ENCODE measurements at places on chromosomes 13 and 19.

DNA sequence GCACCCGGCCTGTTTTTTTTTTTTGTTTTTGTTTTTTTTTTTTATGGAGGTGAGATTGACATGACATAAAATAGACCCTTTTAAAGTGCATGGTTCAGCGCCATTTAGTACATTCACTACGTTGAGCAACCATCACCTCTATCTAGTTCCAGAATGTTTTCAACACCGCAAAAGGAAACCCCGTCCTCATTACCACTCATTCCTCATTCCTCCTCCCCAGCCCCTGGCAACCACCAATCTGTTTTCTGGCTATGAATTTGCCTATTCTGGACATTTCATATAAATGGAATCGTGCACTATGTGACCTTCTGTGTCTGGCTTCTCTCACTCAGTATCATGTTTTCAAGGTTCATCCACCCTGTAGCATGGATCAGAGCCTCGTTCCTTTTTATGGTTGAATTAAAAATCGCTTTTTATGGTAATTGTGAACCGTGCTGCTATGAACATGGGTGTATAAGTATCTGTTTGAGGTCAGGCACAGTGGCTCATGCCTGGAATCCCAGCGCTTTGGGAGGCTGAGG, 9.9 kb upstream of the ADGRE5 start:
- no peak for DNase-seq

DNA sequence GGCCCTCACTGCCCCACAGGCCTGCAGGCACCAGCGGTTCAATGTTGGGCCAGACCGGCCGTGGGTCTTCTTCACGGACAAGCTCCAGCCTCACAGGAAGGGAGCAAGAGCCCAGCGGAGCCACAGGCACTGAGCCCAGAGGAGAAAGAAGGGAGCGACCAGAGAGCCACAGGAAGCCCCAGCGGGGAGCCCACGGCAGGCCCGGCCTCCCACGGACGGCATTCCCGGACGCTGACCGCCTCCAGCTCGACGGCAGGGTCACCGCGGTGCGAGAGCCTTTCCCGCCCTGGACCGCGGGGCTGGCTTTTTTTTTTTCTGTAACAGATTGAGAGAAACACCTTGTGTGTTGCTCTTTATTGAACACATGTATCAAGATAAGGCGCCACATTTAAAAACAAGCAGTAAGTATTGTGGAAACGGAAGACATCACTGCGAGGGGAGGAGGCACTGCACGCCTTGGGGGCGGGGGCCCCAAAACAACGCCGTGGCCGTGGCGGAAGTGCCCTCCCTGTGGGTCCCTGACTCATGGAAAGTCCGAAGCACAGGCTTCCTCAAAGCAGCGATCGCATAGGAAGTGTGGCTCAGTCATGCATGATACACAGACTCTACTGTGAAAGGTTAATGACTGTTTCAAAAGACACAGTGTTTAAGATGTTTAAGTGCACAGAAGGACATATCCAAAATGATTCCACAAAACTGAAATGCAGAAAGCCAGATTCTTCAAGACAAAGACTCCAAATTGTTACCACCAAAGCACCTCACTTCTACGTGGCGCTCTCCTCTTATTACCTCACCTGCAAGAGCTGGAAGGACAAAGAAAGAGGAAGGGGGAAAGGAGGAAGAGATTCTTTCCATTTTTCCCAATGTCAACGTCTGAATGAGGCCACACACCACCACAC, 3.5 kb downstream of the RASA3 start:
- no peak for DNase-seq

DNA sequence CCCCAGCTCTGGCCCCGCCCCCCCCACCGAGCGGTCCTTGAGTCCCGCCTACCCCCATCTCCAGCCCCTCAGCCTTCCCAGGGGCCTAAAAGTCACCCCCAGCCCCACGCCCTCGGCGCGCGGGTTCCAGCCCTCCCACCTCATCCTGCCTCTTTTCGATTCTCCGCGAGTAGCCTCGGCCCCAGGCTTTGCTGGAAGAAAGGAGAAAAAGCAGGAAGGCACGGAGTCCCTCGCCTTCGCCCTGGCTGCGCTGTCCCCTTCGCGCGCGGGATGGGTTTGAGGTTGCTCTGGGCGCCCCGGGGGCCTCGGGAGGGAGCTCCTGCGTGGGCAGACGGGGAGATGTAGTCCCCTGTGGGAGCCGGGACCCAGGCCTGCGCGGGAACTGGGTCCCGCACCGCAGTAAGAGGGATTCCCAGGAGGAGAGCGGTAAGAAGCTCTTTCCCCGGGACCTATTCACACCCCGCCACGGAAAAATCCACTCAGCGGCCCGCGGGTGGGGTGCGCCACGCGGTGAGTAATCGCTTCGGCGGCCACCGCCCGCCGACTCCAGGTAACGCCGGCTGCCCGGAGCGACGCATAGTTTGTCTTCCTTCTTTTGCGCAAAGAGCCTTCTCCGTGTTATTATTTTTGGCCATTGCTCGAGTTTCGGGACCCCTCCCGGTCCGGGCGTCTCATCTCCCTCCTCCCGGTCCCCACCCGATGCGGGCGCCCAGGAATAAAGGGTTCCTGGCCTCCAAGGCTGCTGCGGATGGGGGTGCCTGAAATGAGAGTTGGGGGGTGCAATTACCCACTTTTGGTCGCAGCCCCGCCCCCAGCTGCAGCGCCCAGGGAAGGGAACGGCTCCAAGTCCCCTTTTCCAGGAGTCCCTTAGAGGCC, 865 bp upstream of the CRLF1 start:
- no peak for DNase-seq

DNA sequence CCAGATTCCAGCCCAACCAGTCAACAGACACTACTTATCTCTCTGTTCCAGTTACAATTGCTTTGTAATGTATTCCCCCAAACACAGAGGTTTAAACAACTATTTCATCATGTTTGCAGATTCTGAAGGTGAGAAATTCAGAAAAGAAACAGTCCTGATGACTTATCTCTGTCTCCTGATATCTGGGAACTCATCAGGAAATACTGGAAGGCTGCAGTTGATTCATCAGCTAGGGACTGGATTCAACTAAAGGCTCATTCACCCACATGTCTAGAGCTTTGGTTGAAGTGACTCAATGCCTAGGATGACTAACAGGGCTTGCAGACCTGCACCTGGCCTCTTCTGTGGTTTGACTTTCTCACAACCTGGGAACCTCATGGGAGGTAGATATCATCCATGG, 56.6 kb upstream of the GPC6 start:
- DNase-seq = no peak

- no peak for DNase-seq
These were observed 21.6 kb downstream of the SLC25A30 start for GRCh38 chr13:45396533-45397095.

DNA sequence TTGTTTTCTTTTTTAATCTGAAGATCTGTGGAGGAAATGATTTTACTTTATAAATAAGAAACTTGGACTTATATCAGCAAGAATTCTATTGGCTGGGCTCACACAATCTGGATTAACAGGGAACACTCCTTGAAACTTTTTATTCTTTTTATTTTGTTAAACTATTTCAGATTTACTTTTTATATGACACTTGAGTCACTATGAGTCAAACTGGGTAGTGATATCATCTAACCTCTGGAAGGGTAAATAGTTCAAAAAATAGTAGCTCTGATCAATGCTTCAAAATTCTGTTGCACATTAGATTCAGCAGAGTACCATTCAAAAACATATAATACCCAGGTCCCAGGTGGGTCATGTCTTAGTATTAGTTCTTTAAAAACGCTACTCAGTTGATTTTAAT, 55.1 kb upstream of the NBEA start:
- no peak for DNase-seq

- DNase-seq = no peak
These were observed 3.7 kb downstream of the GGACT start for GRCh38 chr13:100584896-100585295.

GRCh38 chr13:112947796-112948195, 21.2 kb upstream of the MCF2L start:
- DNase-seq = no peak

DNA sequence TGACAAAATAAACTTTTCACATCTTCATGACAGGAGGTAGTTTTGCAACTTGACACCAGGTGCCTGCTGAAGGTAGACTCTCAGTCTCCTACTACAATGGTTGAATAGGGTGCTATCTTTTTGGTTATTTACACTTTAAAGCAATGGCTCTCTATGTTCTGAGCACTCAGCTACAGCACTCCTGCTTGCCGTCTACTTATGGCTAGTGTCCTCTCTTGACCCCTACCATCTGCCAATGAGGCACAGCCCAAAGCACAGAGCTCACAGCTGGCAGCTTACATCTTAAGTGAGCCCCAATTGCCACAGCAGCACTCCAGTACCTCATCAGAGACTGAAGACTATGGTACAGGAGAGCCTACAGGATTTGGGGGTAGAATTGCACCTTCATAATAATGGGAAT, 11.4 kb downstream of the ZNF708 start:
- no peak for DNase-seq

- DNase-seq = no peak
These were observed 24.0 kb downstream of the USP12 start for GRCh38 chr13:27147530-27148170.

DNA sequence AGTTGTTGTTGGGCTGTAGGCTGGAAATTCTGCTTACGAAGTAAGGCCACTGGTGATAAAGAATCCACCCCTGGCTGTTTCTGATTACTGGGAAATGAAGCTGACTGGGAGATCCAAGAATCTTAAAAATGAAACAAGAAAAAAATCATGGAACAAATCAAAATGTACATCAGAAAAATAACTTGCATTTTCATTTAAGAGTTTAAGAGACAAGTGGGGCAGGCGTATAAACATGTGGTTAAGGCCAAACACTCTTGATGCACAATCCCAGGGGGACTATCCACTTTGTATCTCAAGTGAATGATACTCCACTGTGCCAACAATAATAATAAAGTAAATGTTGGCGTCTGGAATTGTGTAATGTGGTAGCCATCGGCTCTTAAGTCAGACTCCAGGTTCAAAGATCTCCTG, 24.6 kb downstream of the ZMYM5 start:
- DNase-seq = no peak

DNA sequence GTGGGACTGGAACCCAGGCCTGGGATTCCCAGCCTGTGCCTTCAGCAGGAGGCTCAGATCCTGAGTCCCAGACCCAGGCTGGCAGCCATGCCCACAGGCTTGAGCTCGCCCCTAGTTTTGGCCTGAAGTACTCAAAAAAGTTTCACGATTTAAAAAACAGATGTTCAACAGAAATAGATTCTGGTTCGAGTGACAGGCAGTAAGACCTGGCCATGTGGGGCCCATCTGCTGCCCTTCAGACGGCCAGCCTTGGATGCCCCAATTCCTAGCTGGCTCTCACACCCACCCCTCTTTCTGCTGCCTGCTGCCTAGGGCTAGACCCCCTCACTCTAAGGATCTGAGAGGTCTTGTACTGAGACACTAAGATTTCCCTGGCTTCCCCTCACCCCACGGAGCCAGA, 2.8 kb upstream of the DMPK start:
- DNase-seq = no peak

DNA sequence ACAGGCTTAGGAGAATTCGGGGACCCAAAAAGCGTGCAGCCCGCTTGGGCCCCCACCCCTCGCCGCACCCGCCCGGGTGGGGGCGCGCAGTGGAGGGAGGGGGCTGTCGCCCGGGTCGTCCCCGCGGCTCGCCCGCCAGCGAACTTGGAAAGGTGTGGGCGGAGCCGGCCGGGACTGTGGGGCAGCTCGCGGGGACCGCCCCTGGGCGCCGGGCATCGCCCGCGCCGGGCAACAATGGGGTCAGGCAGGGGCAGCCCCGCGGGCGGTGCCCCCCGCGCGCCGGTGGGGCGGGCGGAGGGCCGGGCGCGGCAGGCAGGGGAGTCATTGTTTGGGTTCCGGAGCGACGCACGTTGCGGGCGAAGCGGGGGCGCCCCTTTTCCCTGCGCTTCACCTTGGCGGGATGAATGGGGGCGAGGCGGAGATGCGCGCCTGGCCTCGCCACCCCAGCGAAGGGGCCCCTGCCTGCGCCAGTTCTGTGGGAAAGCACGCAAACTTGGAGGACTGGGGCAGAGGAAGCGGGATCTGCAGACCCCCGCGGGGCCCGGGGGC, 647 bp upstream of the KLF12 start:
- peak; percentile 80 for DNase-seq

DNA sequence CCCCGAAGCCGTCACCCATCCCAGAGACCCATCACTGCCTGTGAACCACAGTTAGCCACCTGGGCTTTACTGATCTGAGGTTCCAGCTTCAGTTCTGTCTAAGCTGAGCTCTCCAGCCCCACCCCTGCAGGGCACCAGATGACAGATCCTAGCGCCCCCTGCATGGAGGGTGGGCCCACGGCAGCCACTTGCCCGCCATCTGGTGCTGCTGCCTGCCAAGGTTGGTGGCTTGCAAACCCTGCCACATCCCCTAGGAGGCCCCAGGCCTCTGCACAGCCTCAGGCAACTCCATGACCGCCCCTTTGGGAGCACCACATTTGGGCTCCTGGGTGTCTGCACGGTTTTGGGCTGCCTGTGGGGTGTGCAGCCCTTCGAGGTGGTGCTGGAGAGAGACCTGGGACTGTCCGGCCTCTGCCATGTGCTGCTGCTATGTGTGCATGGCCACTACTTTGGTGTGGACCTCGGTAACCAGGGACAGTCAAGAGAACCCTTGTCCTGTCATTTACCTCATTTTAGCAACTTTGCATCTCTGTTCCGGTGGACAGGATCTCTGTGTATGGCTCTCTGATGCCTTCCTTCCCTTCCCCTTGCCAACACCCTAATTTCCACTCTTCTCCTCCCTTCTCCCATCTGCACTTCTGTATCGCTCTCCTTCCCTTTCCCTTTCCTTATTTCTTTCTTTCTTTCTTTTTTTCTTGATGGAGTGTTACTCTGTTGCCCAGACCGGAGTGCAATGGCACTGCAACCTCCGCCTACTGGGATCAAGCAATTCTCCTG, 17.4 kb upstream of the SDHAF1 start:
- DNase-seq = no peak

DNA sequence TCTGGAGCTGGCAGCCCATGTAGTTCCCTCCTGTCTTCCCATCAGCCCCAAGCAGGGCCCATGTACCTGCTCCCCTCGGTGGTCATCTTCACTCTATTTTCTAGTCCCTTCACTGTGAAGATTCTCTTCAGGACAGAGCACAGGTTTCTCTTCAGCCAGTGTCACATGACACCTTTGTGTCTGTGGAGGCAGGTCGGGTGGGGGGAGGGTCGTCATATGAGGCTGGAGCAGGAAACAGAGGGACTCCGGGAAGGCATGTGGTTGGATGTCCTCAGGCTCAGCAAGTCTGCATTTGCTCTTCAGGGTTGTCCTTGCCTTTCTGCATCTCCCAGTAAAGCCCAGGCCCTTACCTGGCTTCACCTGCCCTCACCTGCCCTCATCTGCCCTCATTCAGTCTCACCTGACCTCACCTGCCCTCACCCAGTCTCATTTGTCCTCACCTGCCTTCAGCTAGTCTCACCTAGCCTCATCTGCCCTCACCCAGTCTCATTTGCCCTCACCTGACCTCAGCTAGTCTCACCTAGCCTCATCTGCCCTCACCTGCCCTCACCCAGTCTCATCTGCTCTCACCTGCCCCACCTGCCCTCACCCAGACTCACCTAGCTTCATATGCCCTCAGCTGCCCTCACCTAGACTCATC, 120.3 kb downstream of the ZDHHC20 start:
- no peak for DNase-seq

DNA sequence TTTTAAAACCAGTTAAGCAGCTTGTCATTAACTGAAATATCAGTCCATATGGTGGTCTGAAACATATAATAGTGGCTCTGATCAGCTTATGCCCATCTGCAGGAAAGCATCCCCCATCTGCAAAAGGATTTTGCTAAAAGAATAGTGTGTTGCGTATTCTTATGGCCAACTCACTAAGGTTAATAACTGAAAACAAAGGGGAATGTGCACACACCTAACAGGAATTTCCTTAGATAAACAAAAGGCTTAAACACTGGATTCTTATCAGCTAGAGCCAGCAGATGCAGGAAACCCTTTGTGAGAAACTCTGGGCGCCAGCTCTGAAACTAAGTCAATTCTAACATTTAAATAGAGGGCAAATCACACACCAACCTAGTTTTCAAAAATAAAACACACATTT, 22.1 kb downstream of the VPS36 start:
- DNase-seq = no peak

All from NCI-H1092 treated with DMSO at 0.1 percent for 48 hours (cell line).